NCI-H774 (cell line): ENCODE measurements at places on chromosomes 1 and 21.

DNA sequence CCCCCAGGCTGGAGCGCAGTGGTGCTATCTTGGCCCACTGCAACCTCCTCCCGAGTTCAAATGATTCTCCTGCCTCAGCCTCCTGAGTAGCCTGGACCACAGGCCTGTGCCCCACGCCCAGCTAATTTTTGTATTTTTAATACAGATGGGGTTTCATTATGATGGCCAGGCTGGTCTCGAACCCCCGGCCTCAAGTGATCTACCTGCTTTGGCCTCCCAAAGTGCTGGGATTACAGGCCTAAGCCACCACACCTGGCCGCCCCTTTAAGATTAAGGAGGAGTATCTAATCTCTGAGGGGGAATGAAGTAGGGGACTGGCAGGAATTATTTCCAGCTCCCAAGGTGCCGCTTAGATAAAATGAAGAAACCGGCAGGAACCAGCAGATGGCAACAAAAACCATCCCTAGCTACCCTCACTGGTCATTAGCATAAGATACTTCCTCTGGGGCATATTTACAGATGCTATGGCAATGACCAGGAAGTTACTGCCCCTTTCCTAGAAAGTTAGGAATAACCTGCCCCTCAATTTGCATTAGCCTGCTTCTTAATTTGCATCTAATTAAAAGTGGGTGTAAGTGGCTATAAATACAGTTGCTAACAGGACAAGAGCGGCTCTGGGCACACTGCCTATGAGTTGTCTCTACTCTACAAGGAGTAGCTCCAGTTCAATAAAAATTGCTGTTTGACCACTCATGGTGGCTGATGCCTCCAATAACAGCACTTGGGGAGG is 7.1 kb upstream of the NSUN4 start:
- DNase-seq, result peak; percentile 19

DNA sequence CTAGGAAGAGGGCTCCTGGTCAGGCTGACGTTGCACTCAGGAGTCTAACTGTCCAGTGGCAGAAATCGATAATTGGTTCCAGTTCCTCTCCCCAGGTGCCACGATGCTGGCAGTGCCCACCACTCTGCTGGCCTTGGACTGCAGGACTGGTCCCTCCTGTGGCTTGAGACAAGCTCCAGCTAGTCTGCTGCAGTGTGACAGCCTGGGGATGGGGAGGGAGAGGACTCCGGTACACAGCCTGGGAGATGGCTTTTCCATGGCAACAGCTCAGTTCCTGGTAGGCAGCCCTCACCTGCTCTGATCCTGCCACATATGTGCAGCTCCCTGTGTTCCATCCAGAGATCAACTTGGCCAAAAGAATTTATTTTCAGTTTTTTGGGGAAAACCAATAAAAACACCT is 239.3 kb downstream of the KCNJ6 start:
- no peak for DNase-seq

DNA sequence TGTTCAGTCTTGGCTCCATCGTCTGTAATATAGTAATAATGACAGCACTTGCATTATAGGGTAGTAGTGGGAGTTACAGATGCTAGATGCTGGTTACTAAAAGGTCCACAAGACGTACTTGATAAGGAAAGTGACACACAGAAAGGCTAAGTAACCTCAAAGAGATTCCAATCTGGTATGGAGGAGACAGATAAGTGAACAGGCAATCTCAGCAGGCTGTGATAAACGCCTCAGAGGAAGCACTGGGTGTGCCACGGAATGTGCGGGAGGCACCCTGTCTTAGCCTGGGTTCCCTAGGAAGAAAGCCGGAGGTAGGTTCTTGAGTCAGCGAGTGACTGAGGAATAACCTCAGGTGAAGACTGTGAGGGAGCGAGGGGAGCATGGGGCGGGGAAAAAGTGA is 4.6 kb upstream of the CTPS1 start:
- DNase-seq, result no peak

DNA sequence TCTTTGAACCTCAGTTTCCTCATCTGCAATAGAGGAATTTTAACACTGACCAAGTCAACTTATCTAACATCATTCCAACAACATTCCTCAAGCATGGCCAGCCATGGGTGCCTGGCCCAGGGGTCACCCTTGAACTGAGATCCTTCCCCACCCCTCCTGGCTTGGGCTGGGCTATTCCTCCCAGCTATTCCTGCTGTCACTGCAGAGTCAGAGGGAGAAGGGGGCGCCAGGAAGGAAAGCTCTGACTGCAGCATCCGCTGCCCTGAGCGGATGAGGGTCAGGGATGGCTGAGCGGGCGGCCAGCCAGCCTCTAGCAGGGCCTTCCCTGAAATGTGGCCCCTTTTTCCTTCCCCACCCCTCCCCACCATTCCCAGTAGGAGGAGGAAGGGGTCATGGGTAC is 3.1 kb downstream of the TINAGL1 start:
- no peak for DNase-seq

DNA sequence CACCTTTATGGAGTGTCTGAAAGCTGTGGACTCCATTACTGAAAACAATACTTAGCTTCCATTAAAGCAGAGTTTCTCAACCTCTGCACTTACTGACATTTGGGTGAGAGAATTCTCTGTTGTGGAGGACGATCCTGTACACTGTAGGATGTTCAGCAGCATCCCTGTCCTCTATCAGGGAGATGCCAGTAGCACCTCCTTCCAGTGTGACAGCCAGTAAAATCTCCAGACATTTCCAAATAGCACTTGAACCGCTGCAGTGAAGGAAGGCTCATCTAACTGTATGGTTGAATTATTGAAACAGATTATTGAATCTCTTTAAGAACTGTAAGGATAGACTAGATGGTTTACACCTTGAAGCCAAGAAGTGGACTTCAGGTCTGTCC is 3.1 kb downstream of the PRDM2 start:
- DNase-seq, result no peak

- no peak for DNase-seq
Measured at GRCh38 chr1:156591181-156591431, 470 bp upstream of the NAXE start.

DNA sequence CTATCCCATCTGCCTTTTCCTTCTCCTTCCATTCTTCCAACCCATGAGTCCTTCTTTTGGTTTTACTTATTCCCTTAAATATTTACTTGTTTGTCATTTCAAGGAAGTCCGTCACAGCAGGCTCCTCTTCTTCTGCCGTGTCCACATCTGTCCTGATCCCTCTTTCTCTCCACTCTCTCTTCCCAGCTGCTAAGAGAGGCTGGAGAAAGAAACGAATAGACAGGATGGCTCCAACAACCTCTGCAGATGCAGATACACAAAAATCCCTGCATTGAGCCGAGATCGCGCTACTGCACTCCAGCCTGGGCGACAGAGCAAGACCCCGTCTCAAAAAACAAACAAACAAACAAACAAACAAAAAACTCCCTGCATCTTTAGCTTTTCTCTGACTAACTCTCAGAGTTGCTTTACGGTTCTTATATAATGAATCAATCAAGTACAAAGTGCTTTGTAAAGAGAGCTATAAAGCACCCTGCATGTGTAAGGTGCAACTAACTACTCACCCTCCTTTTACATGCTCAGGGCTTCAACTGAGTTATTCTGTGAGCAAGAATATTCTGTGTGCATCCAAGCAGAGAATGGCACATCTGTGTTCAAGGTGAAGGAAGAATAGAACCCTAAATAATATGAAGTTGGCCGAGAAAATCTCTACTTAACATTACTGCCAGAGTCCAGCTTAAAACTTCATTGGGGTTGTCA is 3.8 kb upstream of the SAMD13 start:
- no peak for DNase-seq

GRCh38 chr1:182185136-182185535 is 123.6 kb upstream of the ZNF648 start:
- DNase-seq, result no peak

GRCh38 chr1:3677484-3677883 is 25.2 kb downstream of the TP73 start:
- DNase-seq, result no peak

GRCh38 chr21:42755766-42756579 is 102.6 kb downstream of the PDE9A start:
- no peak for DNase-seq

GRCh38 chr1:38489844-38490270 is 369.7 kb downstream of the RRAGC start:
- DNase-seq, result no peak

GRCh38 chr1:18041102-18041501 is 66.5 kb upstream of the IGSF21 start:
- DNase-seq, result no peak

DNA sequence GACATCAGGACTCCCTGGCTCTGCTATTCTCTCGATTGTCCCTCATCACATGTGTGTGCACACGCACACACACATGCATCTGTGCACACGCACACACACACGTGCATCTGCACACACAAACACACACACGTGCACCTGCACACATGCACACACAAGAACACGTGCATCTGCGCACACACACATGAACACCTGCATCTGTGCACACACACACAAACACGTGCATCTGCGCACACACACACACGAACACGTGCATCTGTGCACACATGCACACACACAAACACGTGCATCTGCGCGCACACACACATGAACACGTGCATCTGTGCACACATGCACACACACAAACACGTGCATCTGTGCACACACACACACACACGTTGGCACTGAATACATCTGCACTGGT is 14.7 kb downstream of the S100A7A start:
- no peak for DNase-seq

GRCh38 chr1:82064691-82065090 is 264.0 kb downstream of the ADGRL2 start:
- DNase-seq, result no peak

- no peak for DNase-seq
Measured at GRCh38 chr1:108316545-108316944, 72.7 kb upstream of the NBPF4 start.

GRCh38 chr1:22163564-22163963 is 20.7 kb upstream of the WNT4 start:
- no peak for DNase-seq

DNA sequence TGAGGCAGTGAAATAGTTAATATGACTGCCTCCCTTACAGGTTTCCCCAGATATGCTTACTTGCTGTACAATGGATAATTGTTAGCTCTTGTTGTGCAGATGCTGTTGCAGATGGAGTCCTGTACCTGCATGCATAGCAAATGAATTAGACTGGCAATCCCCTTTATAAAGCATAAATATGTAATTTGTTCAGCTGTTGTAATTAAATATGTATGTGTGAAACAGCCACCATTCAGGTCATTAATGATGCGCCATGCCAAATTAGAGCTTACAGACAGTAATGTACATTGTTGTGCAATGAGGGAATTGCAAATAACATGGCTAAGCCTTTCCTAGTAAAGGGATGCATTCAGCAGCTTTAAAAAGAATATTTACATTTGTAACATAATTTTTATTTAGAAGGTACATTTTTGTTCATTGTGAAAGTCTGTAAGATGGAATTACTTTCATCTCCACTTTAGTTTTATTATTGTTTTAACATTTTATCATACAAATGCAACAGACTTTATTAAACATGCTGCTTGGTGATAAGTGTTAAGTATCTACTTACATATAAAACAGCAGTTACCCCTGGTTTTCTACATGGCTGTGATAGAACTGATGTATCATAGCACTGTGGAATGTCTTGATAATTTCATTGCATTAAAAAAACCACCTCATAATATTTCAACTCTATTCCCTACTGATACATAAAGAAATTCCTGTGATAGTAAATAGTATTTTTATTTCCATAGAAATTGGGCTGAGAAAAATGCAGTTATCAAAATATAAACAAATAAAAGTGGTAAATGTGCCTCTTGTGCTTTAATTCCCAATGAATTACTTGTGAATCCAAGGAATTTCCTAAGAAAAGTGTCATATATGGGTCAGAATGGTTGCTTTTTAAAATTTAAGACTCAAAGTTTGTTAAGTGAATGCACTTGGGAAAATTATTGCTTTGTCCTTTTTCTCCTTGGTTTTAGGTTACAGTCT is 99.0 kb downstream of the NFIA start:
- peak; percentile 12 for DNase-seq

DNA sequence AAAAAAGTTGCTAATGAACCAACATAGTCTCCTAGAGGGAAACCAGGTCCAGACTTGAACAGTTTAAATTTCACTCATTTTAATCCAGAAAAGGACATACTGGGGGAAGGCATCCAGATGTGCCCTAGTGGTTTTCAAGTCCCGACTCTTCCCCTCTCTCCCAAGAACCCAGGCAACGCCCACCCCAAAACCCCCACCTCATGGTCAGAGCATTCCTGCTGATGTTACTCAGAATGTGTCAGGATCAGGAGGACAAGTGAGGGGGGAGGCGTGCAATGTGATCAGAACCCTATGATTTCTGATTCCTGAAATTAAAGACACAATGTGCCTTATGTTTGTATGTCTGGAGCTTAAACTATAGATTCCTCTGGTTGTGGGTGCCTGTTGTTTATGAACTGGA is 1.6 kb upstream of the CTSK start:
- no peak for DNase-seq

DNA sequence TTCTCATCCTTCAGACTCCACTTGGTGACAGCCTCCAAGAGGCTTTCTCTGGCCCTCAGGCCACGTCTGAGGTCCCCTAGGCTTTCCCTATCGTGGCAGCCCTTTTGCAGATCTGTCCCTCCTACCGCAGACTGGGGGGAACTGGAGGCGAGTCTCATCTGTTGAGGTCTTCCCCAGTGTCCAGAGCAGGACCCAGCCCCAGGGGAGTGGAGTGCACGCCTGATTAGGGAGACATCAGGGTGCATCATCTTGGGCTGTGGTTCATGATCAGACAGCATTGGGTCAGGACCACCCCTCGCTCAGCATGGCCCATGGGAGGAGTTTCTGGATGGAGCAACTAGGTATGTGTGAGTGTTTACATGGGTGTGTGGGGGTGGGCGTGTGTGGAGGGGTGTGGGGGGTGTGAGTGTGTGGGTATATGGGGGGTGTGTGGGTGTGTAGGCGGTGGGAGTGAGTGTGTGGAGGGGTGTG is 8.5 kb upstream of the MATN1 start:
- no peak for DNase-seq

DNA sequence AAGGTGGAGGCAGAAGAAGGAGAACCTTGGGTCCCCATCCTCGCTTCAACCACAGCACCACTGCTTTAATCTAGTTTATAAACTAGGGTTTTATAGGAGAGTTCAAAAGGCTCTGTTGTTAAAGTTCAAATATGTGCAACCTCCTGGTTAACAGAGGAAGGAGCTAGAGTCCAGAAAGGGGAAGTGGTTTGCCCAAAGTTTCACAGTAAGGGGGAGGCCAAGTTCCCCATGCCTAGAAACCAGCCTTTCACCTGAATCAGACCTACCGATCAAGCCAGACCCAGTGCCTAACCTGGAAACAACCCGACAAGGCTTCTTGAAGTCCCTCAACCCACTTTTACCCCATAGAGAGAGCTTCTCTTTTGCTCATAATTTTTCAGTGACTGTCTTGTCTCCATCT is 106.5 kb downstream of the PLPP3 start:
- no peak for DNase-seq

- DNase-seq, result no peak
Measured at GRCh38 chr1:178155481-178156255, 61.8 kb downstream of the RASAL2 start.

GRCh38 chr1:1782399-1783221 is 4.3 kb upstream of the NADK start:
- peak; percentile 22 for DNase-seq

GRCh38 chr1:244296447-244296846 is 155.3 kb downstream of the ADSS2 start:
- DNase-seq, result no peak
